ENCODE measurements at places on chromosomes 7 and 10.

- DNase-seq: no peak
Observed at GRCh38 chr10:3139216-3139910, 33.2 kb downstream of the PITRM1 start.

GRCh38 chr10:85575441-85575840 lies 791.2 kb downstream of the GRID1 start:
- no peak for DNase-seq

DNA sequence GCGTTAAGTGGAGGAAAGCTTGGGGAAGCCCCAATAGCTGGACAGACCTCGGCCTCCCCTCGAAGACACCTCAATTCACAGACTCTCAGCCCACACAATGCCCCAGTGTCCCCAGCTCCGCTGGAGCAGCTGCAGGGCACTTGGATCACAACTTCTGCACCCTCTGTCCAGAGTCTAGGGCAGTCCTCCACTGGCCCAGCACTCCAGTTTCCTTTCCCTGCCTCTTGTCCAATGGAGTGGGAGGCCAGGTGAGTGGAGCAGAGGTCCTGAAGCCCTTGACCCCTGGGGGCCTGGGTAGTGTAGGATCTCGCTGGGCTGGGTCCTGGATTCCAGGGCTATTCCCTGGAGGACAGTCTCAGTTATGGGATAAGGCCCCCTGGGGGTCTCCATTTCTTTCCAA lies 11.9 kb downstream of the SFRP5 start:
- DNase-seq: no peak

DNA sequence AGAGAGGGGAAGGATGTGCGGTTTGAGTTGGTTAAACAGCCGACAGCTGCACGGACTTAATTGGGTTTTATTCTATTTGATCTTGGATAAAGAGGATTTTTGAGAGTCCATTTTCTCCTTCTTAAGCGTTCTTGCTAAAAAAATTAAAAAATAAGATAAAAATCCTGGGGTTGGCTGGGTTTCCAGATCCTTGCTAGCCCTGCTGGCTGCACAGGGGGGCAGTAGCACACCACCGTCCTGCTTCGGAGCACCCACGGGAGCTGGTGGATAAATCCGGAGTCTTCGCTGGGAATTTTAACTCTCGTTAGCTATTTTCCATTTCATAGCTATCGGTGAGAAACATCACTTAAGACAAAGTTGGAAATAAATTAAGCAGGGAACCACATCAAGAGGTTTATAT lies 792.0 kb downstream of the TYW1 start:
- DNase-seq: no peak

GRCh38 chr7:2944739-2945138 lies 98.9 kb downstream of the CARD11 start:
- no peak for DNase-seq

DNA sequence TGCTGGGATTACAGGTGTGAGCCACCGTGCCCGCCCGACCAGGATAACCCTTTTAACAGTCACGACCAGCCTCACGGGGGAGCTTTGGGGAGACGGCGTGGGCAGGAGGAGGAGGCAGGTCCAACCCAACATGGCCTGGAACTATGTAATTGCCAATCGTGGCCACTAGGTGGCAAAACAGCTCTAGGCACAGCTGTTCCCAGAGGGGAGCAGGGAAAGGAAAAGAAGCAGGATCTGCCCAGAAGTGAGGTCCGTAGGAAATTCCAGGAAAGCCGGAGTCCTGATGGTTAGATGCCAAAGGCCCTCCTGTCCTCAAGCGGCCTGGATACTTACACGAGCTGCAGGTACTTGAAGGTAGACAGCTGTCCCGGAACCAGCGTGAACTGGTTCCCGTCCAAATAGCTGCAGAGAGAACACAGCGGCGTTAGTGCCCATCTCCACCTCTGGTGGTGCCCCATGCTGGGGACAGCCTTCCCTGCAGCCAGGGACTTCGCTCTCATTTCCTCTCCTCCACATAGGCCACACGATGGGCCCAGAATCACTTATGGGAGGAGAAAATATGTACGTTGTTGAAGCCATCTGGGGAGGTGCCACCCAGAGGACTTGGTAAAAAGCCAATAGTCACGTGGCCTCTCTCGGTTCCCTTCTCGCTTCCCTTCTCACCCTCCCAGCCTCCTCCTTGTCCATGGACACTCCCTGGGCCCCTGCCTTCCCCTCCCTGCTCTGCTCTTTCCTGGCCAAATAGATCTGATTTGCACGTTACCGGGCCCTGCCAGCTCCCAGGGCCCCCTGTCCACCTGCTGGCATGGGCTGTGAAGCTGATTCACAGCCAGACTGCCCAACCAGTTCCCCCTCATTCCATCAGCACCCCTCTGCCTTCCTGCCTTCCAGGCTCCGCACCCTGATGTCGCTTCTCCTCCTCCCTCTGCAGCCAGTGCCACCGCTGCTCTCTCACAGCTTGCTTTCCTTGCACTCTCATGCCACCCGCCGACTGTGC lies 148.1 kb downstream of the SLIT1 start:
- peak; percentile 29 for DNase-seq

DNA sequence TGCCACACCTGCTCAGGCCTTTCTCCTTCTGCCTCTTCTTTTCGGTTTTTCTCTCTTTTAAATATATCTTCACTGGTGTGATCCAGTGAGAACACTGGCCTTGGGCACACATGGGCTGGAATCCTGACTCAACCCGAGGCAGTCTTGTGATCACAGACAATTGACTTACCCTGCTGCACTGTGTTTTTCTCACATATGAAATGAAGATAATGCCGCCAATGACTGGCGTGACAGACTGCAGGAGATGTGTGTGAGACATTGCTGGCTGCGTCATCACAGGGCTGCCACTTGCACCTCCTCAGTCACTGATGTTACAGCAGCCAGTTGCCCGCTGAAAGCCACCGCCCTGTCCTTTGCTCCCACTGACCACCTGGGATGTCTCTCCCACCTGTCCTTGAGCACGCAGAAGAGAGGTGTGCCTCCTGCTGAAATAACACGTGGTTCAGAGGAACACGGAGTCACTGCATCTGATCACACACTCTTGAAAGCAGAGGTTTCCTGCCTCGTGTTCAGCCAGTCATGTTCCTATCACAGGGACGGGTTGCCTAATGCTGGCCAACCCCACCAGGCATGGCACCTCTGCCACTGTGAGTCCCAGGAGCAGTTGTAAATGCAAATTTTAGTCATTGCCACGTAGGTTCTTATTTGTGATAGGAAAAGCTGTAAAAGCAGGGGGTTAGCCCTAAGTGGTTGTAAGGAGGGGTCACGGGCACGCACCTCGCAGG lies 124.6 kb upstream of the LANCL2 start:
- no peak for DNase-seq
